ENCODE measurements at places on chromosomes 16 and 17.

DNA sequence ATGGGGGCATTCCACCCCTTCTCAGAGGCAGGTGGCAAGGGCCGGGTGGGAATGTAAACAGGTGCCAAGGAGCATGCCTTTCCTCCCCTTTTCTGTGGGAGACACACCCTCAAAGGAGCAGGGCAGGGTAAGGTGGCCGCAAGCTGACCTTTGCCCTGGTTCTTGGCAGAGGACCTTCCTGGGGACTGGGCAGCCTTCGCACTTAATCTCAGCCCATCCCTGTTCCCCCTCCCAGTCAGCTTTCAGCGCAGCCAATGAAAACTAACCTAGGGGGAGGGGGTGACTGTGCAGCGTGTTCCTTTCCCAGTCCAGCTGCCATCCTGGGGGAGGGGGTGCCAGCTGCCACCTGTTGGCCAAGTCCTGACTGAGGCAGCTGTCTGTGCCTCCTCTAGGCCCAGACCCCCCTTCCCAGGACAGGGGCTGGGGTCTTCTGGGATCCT is 2.8 kb downstream of the TRAF4 start:
- peak; percentile 89 for DNase-seq

DNA sequence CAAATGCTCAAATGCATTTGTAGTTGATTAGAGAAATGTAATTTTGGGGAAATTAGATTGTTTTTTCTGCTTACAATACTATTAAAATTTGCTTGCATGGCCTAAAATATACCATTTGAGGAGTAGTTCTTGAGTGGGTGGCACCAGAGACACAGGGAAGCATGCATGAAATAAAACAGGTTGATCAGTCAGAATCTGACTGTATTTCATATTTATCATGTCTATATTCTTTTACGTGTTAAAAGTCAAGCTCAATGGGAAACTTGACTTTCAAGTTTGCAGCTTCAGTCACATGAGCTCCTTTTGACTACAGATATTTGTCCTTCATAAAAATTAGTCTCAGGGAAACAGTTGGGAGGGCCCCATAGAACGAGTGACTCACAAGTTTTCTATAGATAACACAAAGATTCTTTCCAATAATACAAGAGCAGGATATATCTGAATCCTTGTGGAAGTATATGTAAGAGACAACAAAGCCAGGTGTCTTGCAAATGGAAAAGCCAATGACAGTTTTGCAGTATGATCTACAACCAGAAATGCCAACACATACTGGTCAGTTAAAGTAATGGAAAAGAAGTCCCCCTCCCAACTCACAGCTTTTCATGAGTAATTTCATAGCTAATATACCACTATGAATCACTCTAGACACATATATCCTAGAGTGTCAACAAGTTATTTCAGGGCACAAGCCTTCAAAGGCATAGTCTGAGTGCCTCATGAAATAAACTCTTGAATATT is 42.2 kb upstream of the CORO6 start:
- no peak for DNase-seq

- DNase-seq, result no peak
Observed at GRCh38 chr17:51677875-51678274, 417.5 kb downstream of the UTP18 start.

GRCh38 chr16:2950773-2951172 is 13.3 kb upstream of the KREMEN2 start:
- DNase-seq, result no peak

GRCh38 chr16:12646098-12646489 is 157.6 kb downstream of the CPPED1 start:
- no peak for DNase-seq

- no peak for DNase-seq
Observed at GRCh38 chr17:43014020-43014648, 7.5 kb downstream of the IFI35 start.

- DNase-seq, result no peak
Observed at GRCh38 chr17:77730376-77730775, 228.1 kb upstream of the TNRC6C start.

DNA sequence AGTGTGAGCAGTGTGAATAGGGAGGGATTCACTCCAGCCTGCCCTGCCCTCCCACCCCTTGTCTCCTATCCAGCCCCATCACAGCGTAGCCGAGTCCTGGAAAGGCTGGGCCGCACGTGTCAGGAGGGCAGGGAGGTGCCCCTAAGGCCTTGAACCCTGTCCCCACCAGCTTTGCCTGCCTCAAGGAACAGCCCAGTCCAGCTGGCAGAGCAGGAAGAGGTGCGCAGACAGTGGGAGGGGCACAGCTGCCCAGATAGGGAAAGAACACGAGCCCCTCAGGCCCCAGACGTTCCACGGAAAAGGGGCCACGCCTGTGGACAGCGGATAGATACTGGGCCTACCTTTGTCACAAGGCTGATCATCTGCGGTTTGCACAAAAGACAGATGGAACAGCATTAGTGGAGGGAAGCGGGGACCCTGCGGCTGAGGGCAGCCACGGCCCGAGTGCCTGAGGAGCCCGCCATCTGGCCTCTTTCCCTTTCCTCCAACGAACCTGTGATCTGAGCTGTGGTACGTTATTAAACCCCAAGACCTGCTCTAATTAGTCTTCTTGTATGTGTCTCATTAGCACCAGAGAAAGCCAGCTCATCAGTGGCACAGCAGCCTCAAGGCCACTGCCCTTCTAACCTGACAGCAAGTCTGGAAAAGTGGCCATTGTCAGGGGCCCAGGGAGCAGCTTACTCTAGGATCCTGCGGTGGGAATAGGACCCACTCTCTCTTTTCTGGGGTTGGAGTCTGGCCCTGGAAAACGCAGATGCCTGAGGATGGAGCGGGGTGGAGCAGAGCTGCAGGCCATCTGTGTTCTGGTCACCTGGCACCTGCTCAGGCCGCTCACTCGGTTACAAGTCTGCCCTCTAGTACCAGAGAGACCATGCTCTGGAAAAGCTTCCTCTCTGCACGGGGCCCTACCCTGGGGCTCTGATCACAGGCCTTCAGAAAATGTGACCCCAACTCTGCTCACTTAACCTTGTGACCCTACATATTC is 16.3 kb downstream of the MPP3 start:
- peak; percentile 37 for DNase-seq

DNA sequence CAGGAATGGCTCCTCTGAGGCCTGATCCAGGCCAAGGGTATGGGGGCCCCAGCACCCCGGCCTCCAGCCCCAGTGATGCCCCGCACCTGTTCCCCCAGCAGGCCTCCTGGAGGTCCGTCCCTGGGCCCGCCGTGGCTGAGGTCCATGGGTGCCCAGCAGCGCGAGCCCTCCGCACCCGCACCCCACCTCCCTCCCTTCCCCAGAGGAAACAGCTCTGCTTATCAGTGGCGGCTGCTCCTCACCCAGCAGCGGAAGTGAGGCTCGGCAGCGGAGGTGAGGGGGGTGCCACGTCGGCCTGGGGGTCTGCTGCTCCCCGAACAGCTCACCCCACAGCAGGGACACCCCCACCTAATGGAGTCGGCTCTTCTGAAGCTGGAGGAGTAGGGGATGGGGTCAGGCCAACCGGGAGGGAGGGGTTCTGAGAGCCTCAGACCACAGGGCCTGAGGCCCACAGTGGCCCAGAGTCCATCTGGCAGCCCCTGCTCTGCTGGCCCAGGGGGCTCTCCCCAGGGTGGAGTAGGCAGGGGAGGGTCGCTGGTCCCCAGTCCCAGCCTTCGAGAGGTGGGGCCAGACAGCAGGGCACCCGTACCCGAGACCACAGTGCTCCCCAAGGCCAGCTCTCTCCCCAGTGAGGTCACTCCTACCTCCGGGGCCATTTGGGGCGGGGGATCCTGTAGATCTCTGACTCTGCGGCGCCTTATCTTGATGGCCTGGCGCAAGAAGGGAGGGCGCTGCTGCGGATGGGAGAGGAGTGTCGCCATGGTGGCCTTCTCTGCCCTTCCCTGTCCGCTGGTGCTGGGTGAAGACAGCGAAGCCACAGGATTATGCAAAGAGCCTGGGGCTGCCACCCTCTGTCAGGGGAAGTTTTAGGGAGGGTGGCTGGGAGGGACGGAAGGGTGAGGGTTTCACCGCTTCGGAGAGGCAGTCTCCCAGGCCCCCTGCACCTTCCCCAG is at the start of gene UNC13D:
TSS of gene UNC13D (minus strand) at position 828 of the 953 bp plus-strand sequence. CDS start at position 761, 67 bp downstream.
- DNase-seq, result no peak

DNA sequence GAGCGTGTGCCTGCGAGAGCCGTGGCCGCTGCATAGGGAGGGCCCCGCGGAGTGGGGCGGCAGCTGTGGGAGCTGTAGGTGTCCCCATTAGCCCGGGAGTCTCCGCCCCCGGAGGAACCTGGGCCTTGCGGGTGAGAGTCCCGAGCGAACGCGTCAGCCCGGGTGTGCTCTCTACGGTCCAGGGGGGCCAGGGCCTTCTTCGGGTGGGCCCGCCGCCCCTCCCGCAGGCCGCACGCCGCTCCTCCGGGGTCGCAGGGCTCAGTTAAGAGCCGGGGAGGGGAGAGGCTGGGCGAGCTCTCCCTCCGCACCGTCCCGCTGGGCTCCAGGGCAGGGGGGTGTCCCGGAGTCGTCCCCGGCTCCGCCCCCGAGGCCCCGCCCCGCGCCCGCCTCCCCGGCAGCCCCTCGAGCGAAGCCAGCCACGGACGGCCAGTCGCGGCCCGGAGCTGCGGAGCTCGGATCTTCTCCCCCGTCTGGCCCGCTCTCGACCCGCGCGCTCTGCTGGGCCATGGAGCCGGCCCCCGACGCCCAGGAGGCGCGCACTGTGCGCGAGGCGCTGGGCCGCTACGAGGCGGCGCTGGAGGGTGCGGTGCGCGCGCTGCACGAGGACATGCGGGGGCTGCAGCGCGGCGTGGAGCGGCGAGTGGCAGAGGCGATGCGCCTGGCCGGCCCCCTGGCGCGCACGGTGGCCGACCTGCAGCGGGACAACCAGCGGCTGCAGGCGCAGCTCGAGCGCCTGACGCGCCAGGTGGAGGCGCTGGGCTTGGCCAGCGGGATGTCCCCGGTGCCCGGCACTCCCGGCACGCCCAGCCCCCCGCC is at the start of gene SMTNL2:
TSS of gene SMTNL2 (plus strand) at position 429 of the 816 bp plus-strand sequence. CDS start at position 506, 77 bp downstream.
- DNase-seq, result peak; percentile 63

GRCh38 chr16:69747115-69747514 is 7.6 kb downstream of the NOB1 start:
- DNase-seq, result no peak

GRCh38 chr17:79892457-79893241 is 53.4 kb upstream of the CBX4 start:
- DNase-seq, result peak; percentile 40

GRCh38 chr16:88939972-88940861 is 36.8 kb downstream of the CBFA2T3 start:
- peak; percentile 88 for DNase-seq

- no peak for DNase-seq
Observed at GRCh38 chr17:214881-215331, 33.5 kb upstream of the DOC2B start.

DNA sequence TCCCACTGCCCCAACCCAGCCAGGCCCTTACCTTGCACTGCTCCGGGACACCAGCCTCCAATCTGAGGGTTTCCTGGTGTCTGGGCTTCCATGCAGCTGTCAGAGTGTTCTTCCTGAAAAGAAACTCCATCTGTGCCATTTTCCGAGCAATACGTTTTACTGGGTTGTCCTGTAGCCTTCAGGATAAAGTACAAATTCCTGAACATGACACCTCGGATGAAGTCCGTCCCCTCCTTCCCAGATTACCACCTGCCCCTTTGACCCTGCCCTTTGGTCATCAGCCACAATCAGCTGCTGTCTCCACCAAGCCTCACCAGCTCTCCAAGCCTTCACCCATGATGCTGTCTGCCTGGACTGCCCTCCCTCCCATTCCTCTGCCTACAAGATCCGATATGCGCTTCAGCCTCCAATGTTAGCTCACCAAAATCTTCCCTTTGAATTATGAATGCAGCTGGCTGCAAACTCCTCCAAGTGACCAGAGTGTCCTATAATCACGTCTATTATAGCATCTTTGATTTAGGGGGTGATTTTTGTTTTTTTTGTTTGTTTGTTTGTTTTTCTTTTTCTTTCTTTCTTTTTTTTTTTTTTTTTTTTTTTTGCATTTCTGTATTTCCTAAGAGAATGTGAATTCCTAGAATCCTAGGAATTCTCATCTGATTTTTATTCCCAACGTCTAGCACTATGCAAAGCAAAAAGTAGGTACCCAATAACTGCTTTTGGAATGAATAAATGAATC is 60.6 kb upstream of the KIFC3 start:
- no peak for DNase-seq

DNA sequence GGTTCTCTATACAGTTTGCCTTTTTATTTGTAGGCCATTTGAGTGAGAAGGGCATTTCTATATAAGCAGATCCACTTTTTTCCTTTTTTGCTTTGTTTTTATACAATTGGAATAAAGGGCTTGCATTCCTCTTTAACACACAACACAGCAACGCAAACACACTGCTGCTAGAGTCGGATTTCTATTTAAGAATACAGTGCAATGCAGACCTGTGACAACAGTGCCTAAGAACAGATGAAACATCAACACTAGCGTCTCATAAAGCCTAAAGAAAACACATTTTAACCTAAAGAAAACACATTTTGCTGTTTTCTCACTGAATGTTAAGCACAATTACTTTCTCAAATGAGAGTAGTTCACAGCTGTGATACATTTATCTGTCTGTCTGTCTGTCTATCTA is 1141.1 kb downstream of the CDH11 start:
- DNase-seq, result no peak

DNA sequence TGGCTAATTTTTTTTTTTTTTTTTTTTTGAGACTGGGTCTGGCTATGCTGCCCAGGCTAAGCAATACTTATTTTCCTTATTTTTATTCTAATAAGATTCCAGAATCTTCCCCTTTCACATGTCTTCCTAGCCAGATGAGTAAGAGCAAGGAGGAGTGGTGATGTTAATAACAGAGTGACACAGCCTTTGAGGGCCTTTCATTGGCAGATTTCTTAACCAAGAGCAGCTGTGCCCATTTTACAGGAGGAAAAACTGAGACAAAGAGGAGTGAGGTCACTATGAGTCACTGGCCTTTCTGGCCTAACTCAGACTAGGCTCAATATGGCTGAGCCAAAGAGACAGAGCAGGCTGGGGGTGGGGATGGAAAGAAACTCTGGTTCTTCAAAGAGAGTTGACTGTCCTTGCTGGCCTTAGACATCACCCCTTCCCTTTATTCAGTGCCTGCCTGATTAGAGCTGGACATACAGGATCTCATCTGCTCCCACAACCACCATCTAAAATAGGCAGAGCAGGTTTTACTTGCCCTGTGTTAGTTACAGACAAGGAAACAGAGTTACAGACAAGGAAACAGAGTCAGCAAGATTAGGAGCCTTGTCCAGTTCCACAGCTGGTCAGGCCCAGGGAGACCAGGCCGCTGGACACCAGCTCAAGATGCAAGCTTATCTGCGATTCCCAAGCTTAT is 50.0 kb upstream of the TOB1 start:
- no peak for DNase-seq

DNA sequence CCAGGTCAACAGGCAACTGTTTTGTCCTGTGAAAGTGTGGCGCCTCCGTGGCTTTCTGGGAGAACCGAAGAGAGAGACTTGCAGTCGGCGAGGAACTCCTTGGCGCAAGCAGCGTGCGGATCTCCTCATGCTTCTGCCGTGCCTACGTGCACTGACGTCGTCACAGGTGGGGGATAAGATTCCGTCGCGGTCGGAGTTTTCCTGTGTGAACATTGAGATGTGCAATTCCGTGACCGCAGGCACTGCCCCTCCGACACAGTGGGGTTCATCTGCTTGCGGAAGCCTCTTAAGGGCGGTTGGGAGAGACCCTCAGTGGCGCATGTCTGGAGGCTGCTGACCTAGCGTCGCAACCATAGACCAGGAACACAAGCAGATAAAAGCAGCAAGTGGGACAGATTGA is 212.3 kb upstream of the CHMP6 start:
- no peak for DNase-seq
